ENCODE measurements at places on chromosomes 11 and 22.

DNA sequence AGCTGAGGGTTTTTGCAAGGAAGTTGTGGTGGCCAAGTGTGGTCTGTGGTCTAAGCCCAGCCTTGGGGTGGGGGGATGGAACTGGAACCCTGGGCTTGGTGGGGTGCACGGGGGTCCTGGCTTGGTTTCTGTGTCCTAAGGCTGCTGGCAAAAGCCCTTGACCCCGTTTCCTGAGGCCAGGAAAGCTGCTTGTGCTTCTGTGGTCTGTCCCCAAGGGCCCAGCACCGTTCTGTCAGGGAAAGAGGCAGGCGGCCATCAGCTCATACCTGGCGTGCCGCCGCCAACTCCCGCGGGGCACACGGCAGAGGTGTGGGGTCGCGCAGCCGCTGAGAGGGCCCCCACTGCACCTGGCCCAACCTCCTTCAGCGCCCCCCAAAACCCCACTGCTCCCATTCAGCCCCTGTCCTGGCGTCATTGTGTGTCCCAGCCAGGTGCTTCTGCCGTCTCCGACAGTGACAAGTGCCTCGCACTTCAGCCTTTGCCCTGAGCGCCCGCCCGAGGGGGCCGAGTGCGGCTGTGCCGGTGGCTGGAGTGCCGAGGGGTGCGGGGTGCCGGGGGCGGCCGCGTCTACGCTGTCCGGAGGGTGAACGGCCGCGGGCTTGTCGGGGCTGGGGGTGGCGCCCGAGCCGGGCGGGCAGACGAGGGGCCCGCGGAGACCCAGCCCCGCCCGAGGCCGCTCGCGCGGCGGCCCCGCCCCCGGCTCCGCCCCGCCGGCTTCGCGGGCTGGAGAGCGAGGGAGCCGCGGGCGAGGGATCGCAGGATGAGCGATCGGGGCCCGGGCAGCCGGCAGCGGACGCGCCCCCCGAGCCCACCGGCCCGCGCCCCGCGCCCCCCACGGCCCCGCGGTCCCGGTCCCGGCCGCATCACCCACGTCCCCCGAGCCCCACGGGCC is at the start of gene CNIH2:
Gene CNIH2 (plus strand): TSS at position 705 of the 892 bp plus-strand sequence. CDS start 282 bp downstream, outside the sequence.
- DNase-seq: no peak

DNA sequence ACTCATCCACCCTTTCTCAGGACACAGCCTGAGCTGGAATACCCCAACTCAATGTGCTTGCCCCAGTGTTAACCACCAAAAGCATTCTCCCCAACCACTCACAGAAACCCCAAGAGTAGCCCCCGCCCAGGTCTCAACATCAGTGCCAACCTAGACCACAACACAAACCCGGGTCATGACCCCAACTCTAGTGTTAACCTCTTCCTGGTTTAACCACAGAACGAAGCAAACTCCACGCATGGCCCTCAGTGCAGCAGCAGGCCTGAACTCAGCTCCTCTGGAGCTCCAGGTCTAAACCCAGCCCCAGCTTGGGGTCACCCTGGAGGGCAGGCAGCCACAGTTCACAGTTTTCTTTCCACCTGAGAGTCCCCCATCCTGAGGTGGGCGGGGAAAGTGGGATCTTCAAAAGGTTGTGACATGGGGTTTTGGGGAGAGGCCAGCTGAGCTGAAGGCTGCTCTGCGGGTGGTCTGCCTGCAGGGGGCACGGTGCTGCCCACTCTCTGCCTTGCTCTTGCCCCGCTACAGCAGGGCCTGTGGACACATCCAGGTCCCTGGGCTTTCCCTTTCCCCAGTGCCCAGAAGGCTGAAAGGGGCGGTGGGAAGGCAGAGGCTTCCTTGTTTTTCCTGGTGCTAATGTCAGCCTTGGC is 37.9 kb downstream of the NECTIN1 start:
- DNase-seq: no peak

GRCh38 chr11:134120143-134120850 is 51.4 kb downstream of the JAM3 start:
- DNase-seq: no peak

GRCh38 chr11:70510106-70510505 is 111.8 kb downstream of the CTTN start:
- no peak for DNase-seq

GRCh38 chr11:117796872-117797529 is at the start of gene DSCAML1:
Gene DSCAML1, minus strand, starts transcription at chr11:117797216. Its CDS starts 137 bp downstream, at chr11:117797079.
- DNase-seq: no peak

- DNase-seq: no peak
Observed at GRCh38 chr11:66391322-66391721, 19.8 kb upstream of the SLC29A2 start.

DNA sequence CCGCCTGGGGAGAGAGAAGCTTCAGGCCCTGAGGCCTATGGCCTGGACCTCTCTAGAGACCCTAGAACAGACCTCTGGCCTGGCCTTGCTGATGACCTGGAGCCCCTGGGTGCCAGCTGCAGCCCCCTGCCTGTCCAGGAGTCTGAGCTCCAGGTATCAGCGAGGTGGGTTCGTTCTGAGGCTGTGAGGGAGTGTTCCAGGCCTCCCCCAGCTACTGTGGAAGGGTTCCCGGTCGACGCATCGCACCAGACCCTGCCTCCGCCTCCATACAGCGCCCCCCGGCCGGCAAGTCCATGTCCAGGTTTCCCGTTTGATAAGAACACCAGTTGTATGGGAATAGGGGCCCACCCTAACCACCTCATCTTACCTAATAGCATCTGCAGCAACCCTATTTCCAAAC is 111.1 kb downstream of the KCNQ1 start:
- DNase-seq: no peak

DNA sequence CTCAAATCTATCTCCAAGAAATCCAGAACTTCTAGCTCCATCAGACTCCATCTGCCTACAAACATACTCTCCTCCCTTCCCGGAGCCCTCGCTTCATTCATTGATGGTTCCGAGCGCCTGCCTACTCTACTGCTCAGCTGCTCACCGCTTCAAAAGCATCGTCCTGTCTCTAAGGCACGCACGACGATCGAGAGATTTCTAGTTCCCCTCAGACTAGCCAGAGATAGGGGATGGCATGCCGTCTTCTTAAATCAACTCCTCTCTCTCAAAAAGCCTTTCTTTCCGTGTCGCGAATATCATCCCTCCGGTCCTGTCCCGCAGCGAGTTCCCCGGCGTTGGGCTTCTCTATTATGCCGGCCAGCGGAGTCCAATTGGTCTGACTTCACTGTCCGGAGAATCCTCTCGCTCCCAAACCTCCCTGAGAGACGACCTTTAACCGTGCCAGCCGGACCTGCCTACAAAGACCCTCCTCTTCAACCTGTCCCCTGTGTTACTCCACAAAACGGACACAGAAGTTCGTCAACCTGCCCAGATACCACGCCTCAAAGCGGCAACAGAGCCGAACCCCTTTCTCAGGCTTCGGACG is 592 bp downstream of the EEF1G start:
- DNase-seq: no peak

DNA sequence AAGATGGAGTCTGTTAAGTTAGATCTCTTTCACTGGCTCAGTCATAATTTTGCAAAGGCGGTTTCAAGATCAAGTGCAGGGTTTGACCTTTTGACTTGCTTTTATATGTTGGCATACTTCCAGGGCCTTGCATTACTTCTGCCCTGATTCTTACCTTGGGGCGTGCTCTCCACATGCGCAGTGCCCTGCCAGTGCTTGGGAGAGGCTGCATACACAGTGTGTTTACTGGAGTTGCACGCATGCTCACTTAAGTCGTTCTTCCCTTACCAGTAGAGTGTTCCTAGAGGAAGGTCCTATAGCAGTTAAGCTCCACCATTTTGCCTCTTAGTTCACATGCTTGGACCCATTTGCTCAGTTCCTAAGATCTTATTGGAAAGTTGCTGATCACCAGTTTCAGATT is 21.0 kb upstream of the TMEM123 start:
- DNase-seq: no peak

GRCh38 chr22:30695871-30696655 is 1.4 kb downstream of the OSBP2 start:
- no peak for DNase-seq

DNA sequence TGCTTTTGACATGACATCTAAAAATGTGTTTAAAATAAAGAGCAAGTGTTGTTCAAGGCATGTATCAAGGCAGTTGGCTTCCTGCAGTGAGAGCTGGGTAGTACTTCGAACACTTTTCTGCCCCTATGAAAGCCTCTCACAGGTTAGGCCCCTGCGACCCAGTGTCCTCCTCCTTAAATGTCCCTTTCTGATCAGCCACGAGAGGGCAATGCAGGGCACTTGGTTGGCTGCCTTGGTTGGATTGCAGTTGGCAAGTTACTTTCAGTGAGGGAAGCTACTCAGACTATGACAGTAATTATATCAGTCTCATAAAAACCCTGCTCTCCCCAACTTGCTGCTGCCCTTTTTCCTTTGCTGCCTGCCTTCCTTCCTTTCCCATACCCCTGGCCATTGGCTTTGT is 743.8 kb downstream of the NTM start:
- no peak for DNase-seq

- DNase-seq: no peak
Observed at GRCh38 chr11:60251485-60252212, 8.7 kb upstream of the MS4A4E start.

DNA sequence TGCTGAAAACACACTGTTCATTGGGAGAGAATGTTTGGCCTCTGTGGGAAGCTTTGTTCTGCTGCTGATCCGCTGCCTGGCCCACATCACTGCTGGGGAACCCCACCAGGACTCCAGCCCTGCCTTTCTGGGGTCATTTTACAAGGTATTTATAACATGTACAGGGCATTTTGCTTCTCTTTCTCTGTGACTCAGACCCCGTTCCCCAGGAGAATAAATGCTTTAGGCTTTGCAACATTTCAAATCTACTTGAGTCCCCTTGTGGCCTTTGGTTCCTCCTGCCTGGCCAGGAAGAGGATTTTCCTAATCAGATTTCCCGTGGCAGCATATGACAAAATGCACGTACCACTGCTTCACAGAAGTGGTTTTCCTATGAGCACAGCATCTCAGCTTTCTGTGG is 43.0 kb downstream of the BTG4 start:
- no peak for DNase-seq

DNA sequence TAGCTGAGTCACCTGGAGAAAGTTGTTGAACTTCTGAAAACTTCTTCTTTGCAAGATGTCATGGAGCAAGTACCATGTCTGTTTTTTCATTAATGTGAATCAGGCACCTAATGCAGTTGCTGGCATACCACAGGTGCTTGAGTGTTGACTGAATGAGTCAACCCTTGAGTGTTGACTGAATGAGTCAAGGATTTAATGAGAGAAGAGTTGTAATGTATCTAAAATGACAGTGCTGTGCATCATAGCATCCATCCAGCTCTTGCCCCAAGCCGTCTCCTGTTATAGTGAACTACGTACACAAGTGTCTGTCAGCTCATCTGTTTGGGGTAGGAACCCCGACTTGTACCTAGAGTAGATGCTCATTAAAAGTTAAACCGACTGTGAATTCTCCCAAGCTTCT is 93.1 kb downstream of the CWC15 start:
- DNase-seq: no peak

DNA sequence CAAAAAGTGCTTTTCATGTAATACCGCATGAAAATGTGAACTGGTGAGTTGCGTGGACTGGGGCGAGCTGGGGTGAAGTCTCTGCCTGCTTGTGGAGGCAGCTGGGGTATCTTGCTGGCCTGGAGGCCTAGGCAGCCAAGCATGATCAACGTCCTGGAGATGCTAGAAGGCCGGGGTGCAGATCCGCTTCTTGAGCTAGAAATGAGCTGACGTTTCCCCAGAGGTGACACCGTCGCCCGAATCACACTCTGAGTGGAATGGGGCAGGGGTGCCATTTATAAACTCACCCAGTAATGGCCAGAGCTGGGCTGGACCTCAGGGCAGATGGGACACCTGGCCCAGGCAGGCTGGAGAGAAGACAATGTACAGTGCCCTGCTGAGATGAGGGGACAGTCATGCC is 1513.0 kb downstream of the TBC1D22A start:
- DNase-seq: no peak

All from NCI-H524 treated with DMSO at 0.1 percent for 48 hours (cell line).